ENCODE measurements at places on chromosomes 3 and 15.

DNA sequence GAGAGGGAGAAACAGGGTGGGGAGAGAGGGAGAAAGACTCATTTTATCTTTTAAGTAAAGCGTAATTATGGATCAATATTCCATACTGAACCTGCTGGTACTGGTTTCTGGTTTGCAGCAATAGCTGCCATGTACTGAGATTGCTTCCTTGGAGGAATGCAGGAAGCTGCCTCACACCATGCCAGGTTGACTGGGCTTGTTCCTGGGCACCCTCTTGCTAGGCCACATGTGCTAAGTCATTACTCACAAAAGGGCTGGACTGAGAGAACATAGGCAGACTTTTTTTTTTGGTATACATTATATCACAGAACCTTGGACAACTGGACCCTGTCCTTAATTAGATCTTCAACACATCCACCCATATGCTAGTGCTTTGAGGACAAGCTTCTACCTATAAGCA is 193.4 kb downstream of the ZNF621 start:
- no peak overlapping the region for H3K27ac ChIP-seq
- H3K27me3 ChIP-seq: peaks cover 19% of the 10 kb centered on the region

GRCh38 chr15:42584031-42584765 is 8.8 kb downstream of the STARD9 start:
- DNase-seq: no peak
- peaks cover 9% of the 10 kb centered on the region for H3K36me3 ChIP-seq
- H3K27me3 ChIP-seq: peaks cover 28% of the 10 kb centered on the region
- H3K4me3 ChIP-seq: no peak overlapping the region
- H3K27ac ChIP-seq: no peak overlapping the region

DNA sequence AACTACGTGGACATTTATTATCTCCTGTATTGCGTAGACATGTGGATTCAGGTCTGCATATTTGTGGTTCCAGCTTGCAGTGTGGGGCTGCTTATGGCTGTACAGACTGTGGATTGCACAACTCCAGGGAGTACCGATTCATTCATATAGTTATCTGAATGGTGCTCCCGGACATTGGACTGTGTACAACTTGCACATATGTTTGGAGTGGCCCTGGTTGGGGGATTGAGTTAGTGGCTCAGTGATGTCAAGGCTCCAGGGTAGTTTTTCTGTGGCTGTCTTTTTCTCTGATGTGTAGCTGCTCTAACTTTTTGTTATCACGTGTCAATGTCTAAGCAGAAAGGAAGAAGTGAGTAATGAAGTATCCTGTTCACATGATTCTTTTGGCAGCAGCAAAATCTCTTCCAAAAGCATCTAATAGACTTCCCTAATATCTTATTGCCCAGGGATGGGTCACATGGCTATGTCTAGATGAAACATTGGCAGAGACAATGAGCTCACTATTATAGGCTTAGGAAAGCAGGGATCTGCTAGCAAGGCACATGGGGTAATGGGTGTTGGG is 15.8 kb downstream of the ST3GAL6 start:
- H3K27ac ChIP-seq: no peak overlapping the region
- H3K4me1 ChIP-seq: no peaks in the 10 kb centered on the region
- DNase-seq: no peak

DNA sequence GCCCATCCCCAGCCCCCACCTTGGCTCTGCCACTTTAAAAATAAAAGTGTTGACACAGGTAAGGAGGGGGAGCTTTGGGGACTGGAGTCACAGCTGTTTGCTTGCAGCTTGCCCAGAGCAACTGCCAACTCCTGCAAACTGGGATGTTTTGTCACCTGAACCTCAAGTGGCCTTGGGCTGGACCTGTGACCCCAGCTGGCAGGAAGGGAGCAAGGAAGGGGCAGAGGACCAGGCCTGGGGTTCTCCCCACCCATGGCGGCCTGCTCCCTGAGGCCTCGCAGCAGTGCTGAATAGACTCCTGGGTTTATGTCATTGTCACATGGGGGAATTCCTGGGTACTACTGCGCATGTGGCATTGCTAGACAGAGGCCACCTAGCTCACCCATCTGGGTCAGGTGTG is 246.9 kb upstream of the TLE3 start:
- no peak overlapping the region for H3K27ac ChIP-seq
- no peak for DNase-seq
- H3K4me3 ChIP-seq: no peak overlapping the region
- H3K27me3 ChIP-seq: peaks cover 36% of the 10 kb centered on the region

DNA sequence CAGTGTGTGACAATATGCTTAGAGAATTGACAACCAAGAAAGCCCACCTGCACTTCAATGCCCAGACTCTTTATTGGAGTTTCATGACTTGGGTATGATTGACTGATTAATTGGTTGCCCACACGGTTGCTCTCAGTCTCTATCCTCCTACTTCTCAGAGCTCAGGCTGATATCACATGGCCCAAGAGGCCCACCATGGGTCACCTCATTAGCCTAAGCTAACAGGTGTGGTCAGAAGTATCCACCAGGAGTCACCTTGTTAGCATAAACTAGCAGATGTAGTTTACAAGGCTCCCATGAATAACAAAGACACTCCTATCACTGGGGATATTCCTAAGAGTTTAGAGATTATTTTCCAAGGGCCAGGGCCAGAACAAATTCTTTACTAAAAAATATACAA is 120.2 kb upstream of the MBNL1 start:
- peaks cover 16% of the 10 kb centered on the region for H3K4me1 ChIP-seq
- H3K36me3 ChIP-seq: no peaks in the 10 kb centered on the region
- H3K4me3 ChIP-seq: no peak overlapping the region
- peaks cover 4% of the 10 kb centered on the region for H3K27me3 ChIP-seq
- no peak overlapping the region for H3K27ac ChIP-seq

DNA sequence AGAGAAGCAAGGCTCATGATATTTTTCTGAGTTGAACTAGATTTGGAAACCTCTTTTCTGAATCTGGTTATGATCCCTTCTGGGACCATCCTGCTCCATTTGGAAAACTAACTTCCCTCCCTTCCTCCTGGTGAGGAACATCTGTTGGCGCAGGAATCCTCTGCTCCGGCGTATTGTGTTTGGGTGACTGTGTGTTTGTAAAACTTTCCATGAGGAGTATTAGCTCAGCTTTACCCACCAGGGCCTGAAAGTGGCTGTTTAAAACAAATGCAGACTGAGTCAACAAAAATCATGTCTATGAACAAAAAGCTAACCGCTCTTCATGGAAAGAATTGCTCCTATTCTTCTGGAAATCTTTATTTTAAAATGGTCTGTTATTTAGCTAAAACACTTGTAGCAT is 17.7 kb downstream of the STARD9 start:
- H3K27ac ChIP-seq: no peak overlapping the region
- no peak for DNase-seq
- no peak overlapping the region for H3K4me3 ChIP-seq

- H3K36me3 ChIP-seq: no peaks in the 10 kb centered on the region
- H3K4me3 ChIP-seq: no peak overlapping the region
- no peaks in the 10 kb centered on the region for H3K27me3 ChIP-seq
- DNase-seq: no peak
- no peak overlapping the region for H3K27ac ChIP-seq
Observed at GRCh38 chr3:60490992-60491391, 760.3 kb downstream of the FHIT start.

GRCh38 chr3:160003520-160004128 is 15.0 kb downstream of the IL12A start:
- peak; percentile 54 for DNase-seq
- no peaks in the 10 kb centered on the region for H3K36me3 ChIP-seq
- H3K4me1 ChIP-seq: peaks cover 3% of the 10 kb centered on the region

DNA sequence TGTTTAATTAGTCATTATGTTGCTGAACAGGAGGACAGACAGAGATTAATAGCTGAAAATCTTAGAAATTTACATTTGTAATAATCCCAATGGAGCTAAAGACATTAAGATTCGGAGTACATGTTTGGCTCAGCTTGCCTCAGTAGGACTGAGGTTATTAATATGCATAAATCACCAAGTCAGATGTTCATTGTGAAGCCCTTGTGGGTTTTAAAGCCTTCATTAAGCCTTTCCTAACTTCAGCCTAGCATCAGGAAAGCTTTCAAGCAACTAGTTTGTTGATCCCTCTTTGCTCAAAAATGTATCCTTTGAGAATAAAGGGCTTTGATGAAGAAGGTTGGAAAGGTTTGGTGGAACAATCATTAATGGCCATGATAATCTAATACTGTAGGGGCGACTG is 178.2 kb upstream of the CGNL1 start:
- no peak overlapping the region for H3K4me3 ChIP-seq
- no peak for DNase-seq
- no peaks in the 10 kb centered on the region for H3K27me3 ChIP-seq
- H3K27ac ChIP-seq: no peak overlapping the region

DNA sequence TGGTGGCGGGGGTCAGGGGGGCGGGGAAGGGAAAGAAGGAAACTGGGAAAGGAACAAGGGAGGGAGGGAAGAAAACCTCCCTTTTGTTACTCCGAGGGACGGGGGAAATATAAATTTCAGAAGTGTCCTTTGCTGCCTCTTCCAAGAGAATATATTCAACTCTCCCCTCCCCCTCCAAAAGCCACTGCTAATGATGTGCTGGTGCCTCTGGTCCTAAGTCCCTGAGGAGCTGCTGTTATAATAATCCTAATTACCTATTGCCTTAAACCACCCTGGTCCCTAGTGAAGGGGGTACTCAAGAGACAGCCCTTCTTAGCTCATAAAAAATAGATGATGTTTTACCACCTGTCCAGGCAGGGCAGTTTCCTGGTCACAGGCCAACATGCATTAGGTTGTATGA is 118.3 kb upstream of the TRIM42 start:
- H3K4me1 ChIP-seq: no peaks in the 10 kb centered on the region
- no peak overlapping the region for H3K4me3 ChIP-seq
- H3K27me3 ChIP-seq: no peaks in the 10 kb centered on the region
- no peak for DNase-seq
- no peak overlapping the region for H3K27ac ChIP-seq

- H3K27ac ChIP-seq: no peak overlapping the region
- H3K4me3 ChIP-seq: no peak overlapping the region
- no peaks in the 10 kb centered on the region for H3K27me3 ChIP-seq
- no peaks in the 10 kb centered on the region for H3K4me1 ChIP-seq
Observed at GRCh38 chr15:25508369-25509002, 69.7 kb upstream of the UBE3A start.

DNA sequence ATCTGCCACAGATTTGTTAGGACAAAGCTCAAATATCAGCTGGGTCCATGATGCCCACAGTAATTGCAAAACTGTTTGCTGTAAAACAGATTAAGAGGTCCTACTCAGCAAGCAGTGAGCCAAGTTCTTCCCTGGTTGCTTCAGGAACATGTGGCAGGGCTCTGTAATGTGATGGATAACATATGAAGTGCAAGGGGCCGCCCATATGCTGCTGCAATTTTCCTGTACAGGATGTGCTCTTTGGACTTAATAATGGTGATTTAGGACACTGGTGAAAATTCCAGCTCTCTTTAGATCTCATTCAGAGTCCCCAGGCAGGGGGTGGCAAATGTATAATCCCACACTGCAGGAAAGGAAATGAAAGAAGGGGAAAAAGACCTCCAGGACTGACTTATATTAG is 289.4 kb downstream of the LSAMP start:
- no peak overlapping the region for H3K4me3 ChIP-seq
- H3K4me1 ChIP-seq: no peaks in the 10 kb centered on the region
- H3K27me3 ChIP-seq: no peaks in the 10 kb centered on the region
- no peak for DNase-seq

DNA sequence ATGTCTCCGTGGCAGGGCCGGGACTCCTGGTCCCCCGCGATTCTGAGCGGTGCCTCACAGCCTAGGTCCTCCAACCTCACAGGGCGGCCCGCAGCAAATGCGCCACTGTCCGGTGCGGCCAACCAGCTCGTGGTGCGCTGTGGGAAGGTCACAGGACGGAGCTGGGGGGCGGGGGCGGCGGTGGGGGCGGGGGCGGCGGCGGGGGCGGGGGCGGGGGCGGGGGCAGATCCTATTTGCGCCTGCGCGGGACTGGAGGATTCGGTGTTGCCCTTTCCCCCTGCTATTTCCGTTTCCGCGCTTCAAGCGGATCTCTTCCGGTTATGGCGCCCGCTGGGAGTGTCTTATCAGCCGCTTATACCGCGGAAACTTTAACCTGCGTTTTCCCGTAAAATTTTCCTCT is 106.7 kb upstream of the SNRPN start:
- peaks cover 2% of the 10 kb centered on the region for H3K36me3 ChIP-seq
- peak; percentile 26 for DNase-seq
- H3K4me3 ChIP-seq: no peak overlapping the region
- no peaks in the 10 kb centered on the region for H3K4me1 ChIP-seq

DNA sequence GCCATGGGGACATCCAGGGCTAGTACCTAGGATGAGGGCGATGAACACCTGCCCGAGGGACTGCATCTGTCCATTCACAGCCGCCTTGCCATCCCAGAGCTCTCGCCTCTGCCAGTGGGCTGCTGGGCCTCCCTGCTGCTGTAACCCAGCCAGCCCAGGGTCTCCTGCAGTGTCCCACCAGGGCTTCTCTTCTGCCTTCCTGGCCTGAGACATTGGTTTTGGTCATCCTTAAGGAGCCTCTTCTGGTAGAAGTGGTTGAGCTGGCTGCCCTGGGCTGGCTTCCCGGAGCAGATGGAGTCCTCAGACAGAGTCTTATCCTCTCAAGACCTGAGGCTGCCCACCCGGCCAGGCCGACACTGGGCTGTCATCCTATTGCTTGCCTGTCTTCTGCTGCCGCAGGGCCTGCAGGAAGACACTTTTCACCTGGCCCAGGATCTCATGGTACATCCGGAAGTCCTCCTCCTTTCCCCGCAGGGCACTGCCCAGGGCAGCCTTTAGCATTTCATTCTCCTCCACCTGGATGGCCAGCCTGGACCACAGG is 6.1 kb upstream of the HHATL start:
- peak; percentile 6 for DNase-seq
- no peaks in the 10 kb centered on the region for H3K36me3 ChIP-seq
- H3K4me1 ChIP-seq: no peaks in the 10 kb centered on the region
- no peak overlapping the region for H3K27ac ChIP-seq
- peaks cover 18% of the 10 kb centered on the region for H3K27me3 ChIP-seq

GRCh38 chr15:40439960-40440742 is 602 bp upstream of the BAHD1 start:
- peak; percentile 59 for DNase-seq
- H3K4me1 ChIP-seq: peaks cover 52% of the 10 kb centered on the region
- H3K27me3 ChIP-seq: peaks cover 78% of the 10 kb centered on the region
- peaks cover 12% of the 10 kb centered on the region for H3K36me3 ChIP-seq
- peak overlapping the region; percentile 83 for H3K4me3 ChIP-seq

DNA sequence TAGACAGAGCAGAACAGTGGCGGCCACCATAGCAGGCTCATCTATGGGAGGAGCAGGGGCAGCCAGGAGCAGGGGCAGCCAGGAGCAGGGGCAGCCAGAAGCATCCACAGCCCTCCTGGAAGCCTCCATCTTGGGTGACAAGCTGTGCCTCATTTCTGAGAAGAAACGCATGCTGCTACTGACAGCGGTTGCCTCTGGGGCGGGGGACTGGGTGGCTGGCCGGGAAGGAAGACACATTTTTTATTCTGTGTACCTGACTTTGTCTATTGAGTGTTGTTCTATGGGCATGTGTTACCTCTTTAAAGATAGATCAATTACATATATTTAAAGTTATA is 71.5 kb upstream of the KLF13 start:
- peaks cover 40% of the 10 kb centered on the region for H3K27me3 ChIP-seq
- H3K36me3 ChIP-seq: peaks cover 2% of the 10 kb centered on the region
- H3K4me3 ChIP-seq: no peak overlapping the region

GRCh38 chr3:164387236-164387635 is 691.1 kb downstream of the SI start:
- no peak overlapping the region for H3K27ac ChIP-seq
- no peak for DNase-seq
- H3K4me3 ChIP-seq: no peak overlapping the region

GRCh38 chr3:62965311-62965710 is 90.1 kb upstream of the CADPS start:
- H3K27ac ChIP-seq: no peak overlapping the region
- DNase-seq: no peak
- no peaks in the 10 kb centered on the region for H3K36me3 ChIP-seq
- no peaks in the 10 kb centered on the region for H3K27me3 ChIP-seq
- no peak overlapping the region for H3K4me3 ChIP-seq
- H3K4me1 ChIP-seq: no peaks in the 10 kb centered on the region
